ENCODE measurements at places on chromosomes 6 and 20.

GRCh38 chr20:47878601-47879027, 93.3 kb upstream of the SULF2 start:
- DNase-seq: no peak

- DNase-seq: no peak
Observed at GRCh38 chr6:34095136-34095505, 50.8 kb downstream of the GRM4 start.

DNA sequence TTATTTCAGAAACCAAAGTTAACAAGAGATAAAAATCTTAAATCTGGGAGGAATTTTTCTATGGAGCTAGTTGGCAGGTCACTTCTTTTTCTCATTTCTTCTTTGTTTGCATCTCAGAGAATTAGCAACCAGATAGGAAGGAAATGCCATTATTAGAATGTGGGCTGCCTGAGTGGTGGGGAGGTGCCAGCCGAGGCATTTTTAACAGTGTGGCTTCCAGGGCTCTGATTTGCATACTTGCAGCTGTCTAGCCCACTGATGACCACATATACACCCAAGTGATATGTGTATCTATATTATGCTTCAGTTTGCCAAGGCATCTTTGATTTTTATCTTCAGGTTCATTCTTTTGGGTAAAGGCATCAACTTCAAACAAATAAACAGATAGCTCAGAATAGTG, 206.7 kb downstream of the CLIC5 start:
- no peak for DNase-seq

GRCh38 chr20:64079273-64080012, at the start of gene RGS19:
Gene RGS19, minus strand, starts transcription at chr20:64079518. Its CDS starts 2,632 bp downstream, at chr20:64076886.
- DNase-seq: peak; percentile 80

- no peak for DNase-seq
Observed at GRCh38 chr6:12533586-12533985, 183.0 kb upstream of the PHACTR1 start.

DNA sequence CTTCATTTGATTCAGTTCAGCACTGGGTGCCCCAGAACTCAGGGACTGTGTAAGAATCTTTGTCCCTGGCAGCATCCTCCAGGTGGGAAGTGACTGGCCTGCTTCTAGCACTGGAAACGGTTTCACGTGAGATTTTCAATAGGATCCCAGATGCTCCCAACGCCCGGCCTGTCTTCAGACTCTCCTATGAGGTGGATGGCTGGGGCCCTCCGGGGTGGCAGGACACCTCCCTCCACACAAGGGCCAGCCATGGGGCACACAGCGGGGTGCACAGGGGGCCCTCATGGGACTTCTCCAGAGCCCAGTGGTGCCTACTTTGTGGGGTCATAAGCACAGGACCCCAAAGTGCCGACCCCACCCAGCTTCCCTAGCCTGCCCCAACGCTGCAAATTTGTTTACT, 72.8 kb downstream of the SMOC2 start:
- DNase-seq: no peak

GRCh38 chr6:164347455-164347854, 932.9 kb downstream of the QKI start:
- DNase-seq: no peak

All from adipocyte (in vitro differentiated cells).